ENCODE measurements at places on chromosomes 12 and 14.

- DNase-seq = no peak
Measured at GRCh38 chr14:103520269-103520656, 2.4 kb downstream of the CKB start.

DNA sequence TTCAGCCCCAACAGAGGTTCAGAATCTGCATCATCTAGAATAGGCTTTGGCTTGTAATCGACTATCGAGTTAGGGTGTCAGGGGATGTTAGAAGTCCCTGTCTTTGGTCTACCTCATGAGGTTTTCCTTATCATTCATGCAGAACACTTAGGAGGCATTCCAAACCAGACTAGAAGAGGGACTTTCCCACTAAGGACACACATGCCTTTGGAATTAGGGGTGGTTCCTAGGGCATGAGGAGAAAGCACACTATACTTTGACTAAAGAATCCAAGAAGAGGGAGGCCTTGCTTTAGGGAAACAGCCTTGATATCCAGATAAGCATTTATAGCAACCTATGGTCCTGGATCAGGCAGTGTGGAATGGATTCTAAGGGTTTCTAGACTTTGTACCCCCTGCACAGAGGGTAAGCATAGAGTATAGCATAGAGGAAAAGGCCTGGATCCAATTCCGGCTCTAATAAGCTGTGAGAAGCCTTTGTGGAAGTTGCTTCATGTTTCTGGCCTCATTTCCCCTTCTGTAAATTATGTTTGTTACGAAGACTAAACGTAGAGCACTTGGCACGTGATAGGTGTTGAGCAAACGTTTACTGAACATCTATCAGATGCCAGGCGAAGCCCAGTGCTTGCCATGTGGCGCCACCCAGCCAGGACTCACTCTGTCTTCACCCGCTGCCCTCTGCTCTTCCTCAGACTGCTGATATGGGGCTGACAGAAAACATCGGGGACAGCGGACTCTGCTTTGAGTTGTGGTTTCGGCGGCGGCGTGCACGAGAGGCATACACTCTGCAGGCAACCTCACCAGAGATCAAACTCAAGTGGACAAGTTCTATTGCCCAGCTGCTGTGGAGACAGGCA lies 13.2 kb downstream of the ZNF219 start:
- DNase-seq = peak; percentile 68

- peak; percentile 46 for DNase-seq
Measured at GRCh38 chr12:29519585-29520182, 22.2 kb upstream of the OVCH1 start.

DNA sequence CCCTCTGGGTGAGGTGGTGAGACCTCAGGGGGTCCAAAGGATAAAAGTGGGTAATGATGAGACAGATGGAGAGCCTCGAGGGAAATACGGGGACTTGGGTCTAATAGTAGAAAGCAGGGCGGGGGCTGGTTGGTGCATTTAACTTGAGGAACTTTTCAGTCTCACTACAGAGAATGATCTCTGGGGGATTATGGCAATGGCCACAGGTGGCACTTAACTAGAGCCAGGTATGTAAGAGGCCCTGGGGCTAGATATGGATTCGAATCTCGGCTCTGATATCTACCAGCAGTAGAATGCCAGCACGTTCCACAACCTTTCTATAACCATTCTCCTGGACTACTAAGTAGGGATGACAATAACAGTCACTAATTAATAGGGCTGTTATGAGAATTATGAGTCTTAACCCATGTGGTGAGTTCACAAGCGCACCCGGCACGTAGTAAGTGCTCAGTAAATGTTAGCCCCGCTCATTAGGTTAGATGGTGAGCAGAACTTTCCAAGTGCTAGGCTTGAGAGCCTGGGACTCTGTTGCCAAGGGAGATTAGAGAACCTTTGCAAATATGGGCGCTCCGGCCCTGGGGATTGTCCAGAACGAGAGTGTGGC lies 888 bp upstream of the PLXNC1 start:
- no peak for DNase-seq

DNA sequence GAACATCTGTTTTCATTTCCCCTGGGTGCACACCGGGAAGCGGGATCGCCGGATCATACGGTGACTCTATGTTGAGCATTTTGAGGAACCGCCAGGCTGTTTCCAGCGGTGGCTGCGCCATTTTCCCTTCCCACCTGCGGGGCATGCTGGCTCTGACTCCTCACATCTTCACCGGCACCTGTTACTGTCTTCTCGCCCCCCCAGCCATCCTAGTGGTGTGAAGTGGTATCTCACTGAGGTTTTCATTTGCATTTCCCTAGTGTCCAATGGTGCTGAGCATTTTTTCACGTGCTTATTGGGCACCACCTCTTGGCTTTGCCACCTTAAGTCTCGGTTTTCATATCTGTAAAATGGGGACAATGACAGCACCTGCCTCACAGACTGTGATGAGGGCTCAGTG lies 44.1 kb upstream of the EML1 start:
- DNase-seq = no peak

GRCh38 chr12:69985656-69986055 lies 160.6 kb downstream of the MYRFL start:
- DNase-seq = no peak

- peak; percentile 20 for DNase-seq
Measured at GRCh38 chr12:64400041-64400440, 4.2 kb upstream of the XPOT start.

DNA sequence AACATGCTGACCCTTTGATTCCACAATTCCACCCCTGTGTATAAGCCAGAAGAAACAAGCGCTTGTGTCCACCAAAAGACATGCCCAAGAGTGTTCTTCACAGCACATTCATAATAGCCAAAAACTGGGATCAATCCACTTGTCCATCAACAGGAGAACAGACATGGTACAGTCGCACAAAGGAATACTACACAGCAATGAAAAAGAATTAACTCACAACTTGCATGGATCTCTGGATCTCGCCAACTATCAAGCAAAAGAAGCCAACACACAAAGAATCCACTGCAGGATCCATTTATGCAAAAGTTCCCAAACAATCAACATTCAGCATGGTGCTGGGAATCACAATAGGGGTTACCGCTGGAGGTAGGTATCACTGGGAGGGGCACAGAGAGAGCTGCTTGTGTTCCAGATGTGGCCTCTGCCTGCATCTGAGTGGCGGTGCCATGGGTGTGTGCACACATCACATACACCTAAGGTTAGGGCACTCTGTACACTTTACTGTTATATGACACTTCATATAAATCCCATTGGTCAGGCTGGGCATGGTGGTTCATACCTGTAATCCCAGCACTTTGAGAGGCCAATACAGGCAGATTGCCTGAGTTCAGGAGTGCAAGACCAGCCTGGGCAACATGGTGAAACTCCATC lies 30.9 kb downstream of the CLMN start:
- no peak for DNase-seq

DNA sequence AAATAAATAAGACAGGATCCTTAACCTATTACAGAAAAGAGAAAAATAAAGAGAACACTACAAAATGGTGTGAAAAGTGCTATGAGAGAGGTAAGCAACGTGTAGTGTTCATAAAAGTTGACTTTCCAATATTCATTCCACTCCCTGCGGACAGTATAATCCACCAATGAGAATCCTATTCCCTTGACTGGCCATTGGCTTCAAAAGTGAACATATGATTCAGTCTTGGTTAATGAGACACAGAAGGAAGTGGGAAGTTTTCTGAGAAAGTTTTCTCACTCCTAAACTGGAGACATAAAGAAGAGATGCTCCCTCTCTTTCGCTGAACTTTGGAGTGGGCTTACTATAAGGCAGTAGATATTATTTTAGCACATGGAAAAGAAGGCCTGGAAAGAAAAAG lies 153.1 kb downstream of the PAWR start:
- no peak for DNase-seq

DNA sequence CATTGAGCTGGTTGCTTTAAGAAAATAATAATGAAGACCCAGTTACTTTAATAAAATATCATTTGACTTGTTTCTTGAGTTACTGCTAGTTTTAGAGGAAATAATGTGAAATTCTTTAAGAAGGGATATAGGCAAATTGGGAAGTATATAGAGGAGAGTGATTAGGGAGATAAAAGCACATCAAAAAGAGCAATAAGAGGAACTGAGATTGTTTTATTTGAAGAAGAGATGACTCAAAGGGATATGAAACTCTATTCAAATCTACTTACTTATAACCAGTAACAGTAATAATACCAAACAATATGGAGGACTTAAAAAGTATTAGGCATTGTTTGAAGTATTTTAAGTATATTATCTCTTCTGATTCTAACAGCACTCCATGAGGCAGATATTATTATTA lies 37.1 kb downstream of the LRRK2 start:
- no peak for DNase-seq

DNA sequence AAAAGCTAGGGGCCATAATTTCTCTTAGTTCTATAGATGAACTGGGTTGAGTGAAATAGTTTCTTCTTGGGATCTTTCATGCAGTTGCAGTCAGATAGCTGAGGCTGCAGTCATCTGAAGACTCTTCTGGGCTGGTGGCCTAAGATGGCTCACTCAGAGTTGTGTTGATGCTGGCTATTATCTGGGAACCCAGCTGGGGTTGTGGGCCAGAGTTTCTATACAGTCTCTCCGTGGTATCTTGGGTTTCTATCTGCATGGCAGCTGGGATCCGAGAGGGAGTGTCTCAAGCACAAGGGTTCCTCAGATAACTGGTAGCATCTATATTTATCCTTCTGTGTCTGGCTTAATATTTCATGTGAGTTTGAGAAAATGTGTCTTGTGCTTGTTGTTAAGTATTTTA lies 21.1 kb downstream of the AVPR1A start:
- no peak for DNase-seq

DNA sequence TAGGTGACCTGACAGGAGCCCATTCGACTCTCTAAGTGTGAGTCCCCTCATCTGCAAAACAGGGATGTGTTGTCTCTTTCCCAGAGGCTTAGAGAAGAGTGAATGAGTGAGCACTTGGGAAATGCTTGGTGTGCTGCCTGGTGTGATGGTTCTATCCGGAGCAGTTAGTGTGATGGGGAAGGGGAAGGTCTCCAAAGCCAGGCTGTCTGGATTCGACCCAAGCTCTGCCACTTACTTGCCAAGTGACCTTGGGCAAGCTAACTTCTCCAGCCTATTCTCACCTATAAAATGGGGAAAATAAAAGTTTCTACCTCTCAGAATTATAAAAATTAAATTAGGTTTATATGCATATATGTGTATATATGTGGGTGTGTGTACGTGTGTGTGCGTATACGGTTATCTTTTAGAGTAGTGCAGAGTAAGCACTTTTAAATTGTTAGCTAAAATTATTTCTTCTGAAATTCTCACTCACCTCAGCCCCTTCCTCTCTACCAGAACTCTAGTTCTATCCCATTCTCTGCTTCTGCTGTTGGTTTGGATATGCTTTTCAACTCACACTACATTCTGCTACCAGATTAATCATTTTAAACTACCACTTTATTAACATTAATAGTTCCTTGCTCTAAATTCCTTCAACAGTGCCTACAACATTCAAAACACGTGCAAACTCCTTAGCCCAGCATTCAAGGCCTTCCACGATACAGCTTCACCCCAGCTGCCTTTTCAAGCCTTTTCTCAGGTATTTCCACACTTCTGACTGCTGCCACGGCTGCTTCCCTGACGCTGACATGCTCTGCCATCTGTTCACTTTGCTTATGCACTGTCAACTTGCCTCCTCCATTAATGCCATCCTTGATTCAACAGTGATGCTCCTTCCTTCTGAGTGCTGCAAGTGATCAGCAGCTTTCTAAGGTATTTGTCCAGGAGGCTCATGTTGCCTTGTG lies 55.3 kb downstream of the DICER1 start:
- no peak for DNase-seq

- peak; percentile 50 for DNase-seq
Measured at GRCh38 chr12:132393991-132394949, 64.9 kb upstream of the GALNT9 start.

- DNase-seq = no peak
Measured at GRCh38 chr14:101591121-101591520, 29.8 kb downstream of the DIO3 start.

GRCh38 chr14:20419419-20419818 lies 6.1 kb upstream of the TEP1 start:
- no peak for DNase-seq

- DNase-seq = no peak
Measured at GRCh38 chr12:46050805-46051204, 60.4 kb upstream of the SCAF11 start.

DNA sequence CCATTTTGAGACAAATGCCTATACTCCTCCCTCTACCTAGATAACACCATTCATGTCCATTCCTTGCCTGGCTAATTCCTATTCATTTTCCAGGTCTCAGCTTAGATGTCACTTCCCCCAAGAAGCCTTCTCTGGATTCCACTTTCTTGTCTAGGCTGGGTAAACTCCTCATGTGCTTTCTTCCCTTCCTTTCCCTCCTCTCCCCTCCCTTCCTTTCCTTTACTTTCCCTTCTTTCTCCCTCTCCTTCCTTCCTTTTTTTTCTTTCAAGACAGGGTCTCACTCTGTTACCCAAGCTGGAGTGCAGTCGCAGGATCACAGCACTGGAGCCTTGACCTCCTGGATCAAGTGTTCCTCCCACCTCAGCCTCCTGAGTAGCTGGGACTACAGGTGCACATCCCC lies 3.5 kb upstream of the UTP20 start:
- DNase-seq = no peak

DNA sequence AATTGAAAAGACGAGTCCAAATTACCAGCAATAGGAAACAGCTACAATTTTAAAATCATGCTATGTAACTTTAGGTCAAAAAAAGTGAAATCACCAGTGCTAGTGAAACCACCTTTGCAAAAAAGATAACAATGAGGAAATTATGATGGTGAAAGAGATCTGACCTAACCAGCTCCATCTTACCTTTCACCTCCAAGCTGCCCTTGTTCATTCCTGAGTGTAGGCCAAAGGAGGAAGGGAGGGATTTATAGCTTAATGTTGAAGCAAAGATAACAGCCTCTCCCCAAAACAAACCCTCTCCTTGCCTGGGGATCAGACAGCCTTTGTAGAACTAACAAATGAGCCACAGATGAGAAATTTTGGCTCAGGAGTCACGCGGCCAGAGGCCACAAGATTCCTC lies 83.2 kb upstream of the EIF5 start:
- no peak for DNase-seq

- DNase-seq = peak; percentile 75
Measured at GRCh38 chr12:113862590-113863454, 103.3 kb downstream of the RBM19 start.

DNA sequence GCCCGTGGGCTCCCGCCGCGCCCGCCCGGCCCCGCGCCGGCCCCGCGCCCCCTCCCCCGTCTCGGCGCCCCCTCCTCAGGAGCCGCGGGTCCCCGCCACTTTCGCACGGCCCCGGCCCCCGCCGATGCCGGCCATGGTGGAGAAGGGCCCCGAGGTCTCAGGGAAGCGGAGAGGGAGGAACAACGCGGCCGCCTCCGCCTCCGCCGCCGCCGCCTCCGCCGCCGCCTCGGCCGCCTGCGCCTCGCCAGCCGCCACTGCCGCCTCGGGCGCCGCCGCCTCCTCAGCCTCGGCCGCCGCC lies 263 bp downstream of the RCOR1 start:
- no peak for DNase-seq

DNA sequence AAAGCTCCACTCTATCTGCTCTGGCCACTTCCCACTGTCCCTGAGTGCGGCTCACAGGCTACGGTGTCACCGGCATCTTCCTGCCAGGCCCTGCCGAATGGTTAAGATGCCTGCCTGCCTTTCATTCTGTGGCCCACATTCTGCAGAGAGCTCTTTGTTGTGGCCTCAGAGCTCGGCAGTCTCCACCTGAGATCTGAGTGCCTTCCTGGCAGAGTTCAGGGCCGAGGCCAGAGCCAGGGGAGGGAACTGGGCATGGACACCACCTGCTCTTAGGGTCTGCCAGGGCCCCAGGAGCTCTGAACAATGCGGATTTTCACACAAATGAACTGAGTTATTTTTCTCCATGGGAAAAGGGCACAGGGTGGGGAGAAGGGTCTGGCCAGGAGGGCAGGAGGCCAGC lies 127.2 kb downstream of the RBM19 start:
- no peak for DNase-seq
